CD4-positive, alpha-beta memory T cell (primary cell): ENCODE measurements at places on chromosomes 16 and 17.

- no peak for DNase-seq
These were observed 8.7 kb downstream of the USP36 start for GRCh38 chr17:78831688-78832540.

GRCh38 chr17:74635418-74635817, 11.9 kb upstream of the CD300E start:
- DNase-seq = no peak

DNA sequence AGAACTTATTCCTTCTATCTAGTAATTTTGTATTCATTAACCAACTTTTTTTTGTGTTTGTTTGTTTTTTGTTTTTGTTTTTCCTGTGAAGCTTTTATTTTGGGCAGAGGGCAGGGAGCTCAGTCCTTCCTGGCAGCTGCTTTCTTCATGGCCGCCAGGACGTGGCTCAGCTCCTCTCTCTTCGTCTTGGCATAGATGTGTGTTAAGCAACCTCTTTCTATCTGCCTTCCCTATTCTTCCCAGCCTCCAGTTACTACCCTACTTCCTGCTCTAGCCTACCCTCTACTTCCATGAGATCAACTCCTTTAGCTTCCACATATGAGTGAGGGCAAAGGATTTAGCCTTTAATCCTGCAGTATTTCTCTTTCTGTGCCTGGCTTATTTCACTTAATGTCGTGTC, 8.2 kb upstream of the BRD7 start:
- no peak for DNase-seq

- DNase-seq = no peak
These were observed 364.4 kb downstream of the SEC14L1 start for GRCh38 chr17:77505181-77505639.

DNA sequence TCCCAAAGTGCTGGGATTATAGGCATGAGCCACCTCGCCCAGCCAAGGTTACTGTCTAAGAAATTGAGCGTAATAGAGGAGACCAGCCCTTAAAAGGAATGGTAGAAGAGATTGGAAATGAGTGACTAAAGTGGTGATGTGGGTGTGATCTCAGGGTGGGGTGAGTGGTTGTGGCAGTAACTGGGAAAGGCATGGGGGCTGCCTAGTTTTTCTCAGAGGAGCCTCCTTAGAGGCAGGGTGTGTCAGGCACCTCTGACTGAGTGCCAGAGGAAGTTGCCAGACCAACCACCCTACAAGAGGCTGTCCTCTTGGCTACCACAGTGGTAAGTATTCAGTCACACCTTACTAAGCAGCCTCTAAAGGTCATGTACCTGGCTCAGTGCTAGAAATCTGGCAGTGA, 8.9 kb downstream of the DUS2 start:
- DNase-seq = no peak

DNA sequence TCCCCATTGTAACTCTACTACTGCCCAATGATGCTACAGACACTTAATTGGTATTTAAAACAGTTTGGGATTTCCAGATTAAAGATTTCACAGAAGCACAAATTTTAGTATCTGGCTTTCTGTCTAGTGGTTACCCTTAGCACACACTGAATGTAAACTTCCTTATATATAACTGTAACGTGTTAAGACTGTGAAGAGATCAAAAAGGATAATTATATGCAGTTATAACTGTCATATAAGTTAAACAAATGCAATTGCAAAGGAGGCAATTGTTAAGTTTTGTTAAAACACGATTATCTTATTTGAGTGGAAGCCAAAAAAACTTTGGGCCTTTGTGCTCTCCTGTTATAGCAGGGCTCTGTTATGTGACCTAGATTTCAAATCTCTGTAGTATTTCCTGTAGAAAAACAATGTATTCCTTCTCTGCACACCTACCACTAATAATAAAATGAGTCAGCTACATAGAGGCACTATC, 147.9 kb downstream of the STXBP4 start:
- DNase-seq = peak; percentile 32

GRCh38 chr16:84893849-84894599, 74.2 kb downstream of the CRISPLD2 start:
- no peak for DNase-seq

- no peak for DNase-seq
These were observed 23.7 kb downstream of the SLC43A2 start for GRCh38 chr17:1604831-1605528.

DNA sequence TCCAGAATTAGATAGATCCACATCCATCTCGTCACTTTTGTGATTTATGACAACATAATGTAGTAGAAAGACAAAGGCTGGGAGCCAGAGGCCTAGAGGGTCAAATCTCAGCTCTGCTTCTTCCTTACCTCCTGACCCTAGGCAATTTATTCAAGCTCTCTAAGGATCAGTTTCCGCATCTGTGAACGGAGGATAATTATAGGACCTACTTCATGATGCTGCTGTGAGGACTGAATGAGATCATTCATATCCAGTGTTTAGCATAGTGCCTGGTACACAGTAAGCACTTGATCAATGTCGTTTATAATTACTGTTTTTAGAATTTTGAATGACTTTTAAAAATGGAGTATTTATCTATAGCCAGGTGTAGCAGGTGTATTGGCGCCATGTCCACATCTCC, 128.4 kb downstream of the SHISA9 start:
- no peak for DNase-seq
